Left lung (tissue), 14 donors: ENCODE measurements at places on chromosomes 12 and 14. TPM values are rescaled to one million over a fixed set of nuclear protein-coding genes. Genes with fewer than 3 reads are reported as not detected.

GRCh38 chr14:28340816-28341215 lies 425.8 kb upstream of the FOXG1 start:
- DNase-seq = no peak

DNA sequence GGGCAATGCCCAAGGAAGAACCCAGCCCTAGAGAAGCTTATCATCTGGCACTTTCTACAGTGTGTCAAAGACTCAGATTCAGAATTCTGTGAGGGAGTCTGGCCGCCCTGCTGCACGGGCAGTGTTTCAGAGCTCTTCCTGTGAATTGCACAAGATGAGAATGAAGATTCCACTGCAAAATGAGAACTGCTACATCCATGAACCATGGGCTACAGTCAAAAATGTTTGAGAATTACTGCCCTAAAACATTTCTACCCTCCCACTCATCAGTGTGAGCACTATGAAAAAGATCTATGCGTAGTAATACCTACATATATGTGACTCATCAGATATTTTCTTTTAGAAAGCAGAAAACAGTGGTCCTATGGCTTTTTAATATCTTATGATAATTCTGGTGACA lies 104.0 kb downstream of the STAB2 start:
- DNase-seq = no peak

DNA sequence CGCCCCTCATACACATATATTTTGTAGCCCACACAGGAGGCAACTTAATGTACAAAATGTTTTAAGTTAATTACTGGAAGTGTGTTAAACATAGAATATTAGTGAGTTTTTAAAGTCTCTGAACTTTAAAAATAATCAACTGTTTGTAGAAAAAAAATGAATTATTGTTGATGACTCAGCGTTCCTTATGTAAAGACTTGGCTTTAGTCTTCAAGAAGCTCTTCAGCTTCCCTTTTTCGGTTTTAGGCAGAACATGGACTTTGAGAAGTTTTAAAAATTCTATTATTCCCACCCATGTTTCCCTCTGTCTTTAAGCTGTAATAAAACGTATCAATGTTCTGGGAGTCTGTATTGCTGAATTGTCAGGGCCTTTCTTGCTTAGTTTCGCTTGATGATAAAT lies 269.5 kb downstream of the FBXL14 start:
- DNase-seq = no peak

DNA sequence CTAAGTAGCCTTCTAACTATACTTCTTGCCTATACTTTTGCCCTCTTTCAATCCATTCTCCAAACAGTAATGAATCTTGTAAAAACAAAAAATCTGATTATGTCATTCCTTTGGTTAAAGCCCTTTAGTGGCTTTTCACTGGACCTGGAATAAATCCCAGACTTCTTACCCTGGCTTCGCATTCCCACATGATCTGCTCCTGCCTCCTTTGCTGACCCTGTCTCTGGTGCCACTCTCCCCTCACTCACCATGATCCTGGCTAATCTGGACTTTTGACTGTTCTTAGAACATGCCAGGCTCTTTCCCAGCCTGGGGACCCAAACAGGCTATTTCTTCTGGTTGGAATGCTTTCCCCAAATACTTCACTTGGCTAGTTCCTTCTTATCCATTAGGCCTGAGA lies 7.9 kb downstream of the MIA2 start:
- DNase-seq = no peak

- no peak for DNase-seq
Measured at GRCh38 chr14:54252072-54252730, 144.6 kb upstream of the CDKN3 start.

- no peak for DNase-seq
Measured at GRCh38 chr12:131209082-131210070, 255.7 kb downstream of the ADGRD1 start.

GRCh38 chr12:86663173-86663572 lies 407.0 kb upstream of the MGAT4C start:
- no peak for DNase-seq

GRCh38 chr14:78172428-78172827 lies 2.3 kb downstream of the NRXN3 start:
- DNase-seq = no peak

- DNase-seq = no peak
Measured at GRCh38 chr14:65303899-65304222, 108.7 kb upstream of the FUT8 start.

GRCh38 chr12:118064608-118065007 lies 3.6 kb upstream of the WSB2 start:
- DNase-seq = no peak

GRCh38 chr12:108583991-108584390 lies 13.9 kb downstream of the TMEM119 start:
- DNase-seq = no peak

GRCh38 chr12:111298582-111299436 lies 70.1 kb downstream of the PHETA1 start:
- DNase-seq = no peak

GRCh38 chr14:44462381-44462780 lies 44.7 kb downstream of the FSCB start:
- DNase-seq = no peak

- no peak for DNase-seq
Measured at GRCh38 chr12:11807458-11807857, 158.0 kb downstream of the ETV6 start.

- DNase-seq = peak; percentile 58
Measured at GRCh38 chr12:14185427-14186192, 179.9 kb upstream of the ATF7IP start.

GRCh38 chr12:106646472-106646871 lies 63.7 kb downstream of the RFX4 start:
- DNase-seq = no peak

GRCh38 chr12:62801796-62802195 lies 133.2 kb downstream of the PPM1H start:
- no peak for DNase-seq

DNA sequence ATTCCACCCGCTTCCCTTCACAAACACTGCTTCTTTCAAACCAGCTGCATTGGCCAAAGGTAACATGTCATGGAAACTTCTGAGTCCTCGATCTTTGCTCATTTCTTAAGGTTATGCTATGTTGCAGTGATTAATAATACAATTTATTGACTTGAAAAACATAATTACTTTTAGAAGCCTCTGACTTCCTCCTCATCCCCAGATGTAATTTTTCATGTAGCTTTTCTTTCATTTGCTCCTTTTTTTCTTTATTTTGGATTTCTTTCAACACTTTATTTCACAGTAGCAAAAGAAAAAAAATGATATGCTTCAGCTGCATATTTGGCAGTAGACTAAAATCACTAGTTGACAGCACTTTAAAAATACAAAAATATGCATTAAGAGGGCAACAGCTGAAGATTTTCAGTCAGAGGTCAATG lies 116.2 kb downstream of the LRRIQ1 start:
- DNase-seq = no peak

DNA sequence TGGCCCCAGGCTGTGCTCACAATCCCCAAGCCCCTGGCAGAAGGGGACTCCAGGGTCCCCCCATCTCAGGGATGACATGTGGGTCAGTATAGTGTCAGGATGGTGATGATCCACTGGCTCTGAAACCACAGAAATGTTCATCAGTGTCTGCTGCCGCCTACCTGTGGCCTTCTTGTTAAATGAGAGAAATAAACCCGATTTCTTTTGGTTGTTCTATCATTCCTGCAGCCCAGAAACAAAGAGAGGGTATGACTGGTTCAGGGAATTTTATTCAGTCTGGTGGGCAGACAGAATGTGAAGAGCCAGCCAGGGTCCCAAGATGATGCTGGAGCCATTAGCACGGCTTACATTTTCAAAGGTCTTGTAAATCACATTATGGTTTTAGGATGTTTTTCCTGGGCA lies 86.6 kb downstream of the CRADD start:
- DNase-seq = no peak

DNA sequence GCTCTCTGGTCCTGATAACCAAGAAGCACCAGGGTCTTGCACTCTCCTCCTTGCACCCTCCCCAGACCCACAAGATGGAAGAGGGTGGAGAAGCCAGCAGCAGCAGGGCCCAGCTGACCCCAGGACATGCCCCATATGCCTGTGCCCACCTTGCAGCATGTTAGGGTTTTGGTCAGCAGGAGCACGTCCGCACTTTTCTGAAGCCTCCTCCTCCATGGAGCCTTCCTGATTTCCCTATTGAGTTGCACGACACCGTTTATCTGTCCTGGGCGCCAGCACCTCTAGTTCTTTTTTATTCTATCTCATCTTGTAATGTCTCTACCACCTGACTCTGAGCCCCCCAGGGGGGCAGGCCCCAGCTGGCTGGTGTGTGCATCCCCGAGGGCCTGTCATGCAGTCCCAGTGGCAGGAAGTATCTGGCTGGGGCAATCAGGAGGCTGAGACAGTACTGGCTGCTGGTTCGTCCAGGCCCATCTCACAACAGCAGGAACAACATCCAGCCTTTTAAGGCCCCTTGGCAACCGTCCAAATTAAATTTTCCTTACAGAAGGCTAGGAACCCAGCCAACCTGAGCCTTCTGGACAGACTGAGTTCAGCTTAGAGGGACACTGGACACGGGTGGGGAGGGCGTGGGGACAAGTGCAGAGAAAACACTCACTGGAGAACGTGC lies 39.6 kb downstream of the CCDC85C start:
- peak; percentile 92 for DNase-seq

DNA sequence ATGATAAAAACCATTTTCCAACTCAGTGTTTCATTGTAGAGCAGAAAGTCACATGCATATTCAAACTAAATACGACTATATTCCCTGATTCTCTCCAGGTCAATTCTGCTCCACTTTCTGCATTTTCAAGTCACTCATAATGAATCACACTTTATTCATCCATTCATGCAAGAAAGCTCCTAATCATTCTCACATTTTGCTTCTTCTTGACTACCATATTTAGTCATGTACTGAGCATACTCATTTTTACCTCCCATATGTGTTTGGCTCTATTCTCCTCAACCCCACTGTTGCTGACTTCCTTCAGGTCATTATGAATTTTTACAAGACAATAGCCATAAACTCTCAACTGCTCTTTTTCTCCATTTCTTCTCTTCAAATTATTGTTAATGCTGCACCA lies 43.4 kb upstream of the PIK3C2G start:
- no peak for DNase-seq

DNA sequence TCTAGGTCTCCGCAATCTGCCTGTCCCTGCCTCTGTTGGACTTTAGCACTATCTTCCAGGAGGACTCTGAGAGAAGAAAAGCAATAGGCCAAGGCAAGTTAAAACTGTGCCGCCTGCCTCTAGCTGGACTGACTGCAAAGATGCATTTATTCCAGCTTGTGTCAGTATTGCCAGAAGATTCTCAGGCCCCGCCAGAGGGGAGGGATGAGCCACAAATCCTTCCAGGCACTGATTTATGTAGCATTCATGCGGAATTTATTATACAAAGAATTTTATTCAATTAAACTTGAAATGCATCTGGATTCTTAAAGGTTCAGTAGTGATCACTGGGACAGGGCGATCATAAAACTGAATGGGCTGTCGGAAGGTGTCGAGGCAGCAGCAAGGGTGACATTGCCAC lies 19.8 kb downstream of the MMAB start:
- no peak for DNase-seq

GRCh38 chr12:4302881-4303280 lies 18.1 kb upstream of the TIGAR start:
- DNase-seq = no peak

Gene SLC35E3
- 17.2 TPM for polyA plus RNA-seq

Gene OR4Q3
- polyA plus RNA-seq = not detected

Gene RIMBP2
- 19.0 TPM for polyA plus RNA-seq

Gene MGAT4C
- 1.3 TPM for polyA plus RNA-seq

Gene TAS2R46
- polyA plus RNA-seq = 0.34 TPM

Gene MYH6
- polyA plus RNA-seq = 0.05 TPM

Gene NOS1
- 0.41 TPM for polyA plus RNA-seq

Gene RFX4
- polyA plus RNA-seq = not detected

Gene KLHL33
- 0.27 TPM for polyA plus RNA-seq

Gene KRT82
- polyA plus RNA-seq = not detected

Gene SERPINA5
- polyA plus RNA-seq = 0.29 TPM

Gene ENDOU
- polyA plus RNA-seq = 0.25 TPM

Gene FCF1
- polyA plus RNA-seq = 73.1 TPM

Gene KRT79
- polyA plus RNA-seq = not detected

Gene NKX2-1
- polyA plus RNA-seq = 118 TPM
